ENCODE measurements at places on chromosomes 3 and 15.

DNA sequence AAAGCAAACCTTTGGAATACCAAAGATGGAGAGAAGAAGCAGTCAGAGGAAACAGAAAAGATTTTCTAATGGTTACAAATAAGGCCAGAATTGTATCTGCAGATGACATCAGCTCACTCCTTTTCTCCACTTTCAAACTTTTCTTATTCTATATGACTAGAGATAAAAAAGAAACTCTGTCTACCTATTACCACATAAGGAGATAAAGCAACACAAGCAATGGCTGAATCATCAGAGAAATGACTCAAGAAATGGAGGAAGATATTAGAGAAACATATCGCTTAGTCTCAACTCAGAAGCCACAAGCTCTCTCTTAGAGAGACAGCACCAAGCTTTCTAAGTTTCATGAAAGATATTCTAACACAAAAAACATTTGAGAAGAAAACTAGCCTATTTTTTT is 784.0 kb downstream of the ZPLD1 start:
- no peak for DNase-seq

GRCh38 chr3:42020684-42021307 is 58.9 kb upstream of the ULK4 start:
- DNase-seq: no peak

DNA sequence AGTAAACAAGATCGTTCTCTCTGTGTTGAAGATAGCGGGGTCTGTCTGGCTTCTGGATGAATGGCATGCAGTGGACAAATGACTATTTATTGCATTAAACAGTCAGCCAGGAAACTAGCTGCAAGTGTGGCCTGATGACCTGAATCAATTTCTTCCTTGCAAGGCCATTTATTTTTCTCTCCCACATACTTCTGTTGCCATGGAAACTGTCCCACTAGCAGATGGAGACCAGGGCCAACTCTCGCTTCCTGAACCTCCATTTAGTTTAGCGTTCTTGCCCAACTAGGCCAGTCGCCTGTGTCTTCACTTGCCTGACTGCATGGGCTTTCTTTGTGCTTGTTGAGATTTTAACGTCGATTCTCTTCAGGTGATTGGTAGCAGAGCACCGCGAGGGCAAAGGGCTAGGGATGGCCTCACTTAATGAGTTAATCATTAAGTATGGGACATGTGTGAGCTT is 27.6 kb downstream of the LMCD1 start:
- peak; percentile 59 for DNase-seq

DNA sequence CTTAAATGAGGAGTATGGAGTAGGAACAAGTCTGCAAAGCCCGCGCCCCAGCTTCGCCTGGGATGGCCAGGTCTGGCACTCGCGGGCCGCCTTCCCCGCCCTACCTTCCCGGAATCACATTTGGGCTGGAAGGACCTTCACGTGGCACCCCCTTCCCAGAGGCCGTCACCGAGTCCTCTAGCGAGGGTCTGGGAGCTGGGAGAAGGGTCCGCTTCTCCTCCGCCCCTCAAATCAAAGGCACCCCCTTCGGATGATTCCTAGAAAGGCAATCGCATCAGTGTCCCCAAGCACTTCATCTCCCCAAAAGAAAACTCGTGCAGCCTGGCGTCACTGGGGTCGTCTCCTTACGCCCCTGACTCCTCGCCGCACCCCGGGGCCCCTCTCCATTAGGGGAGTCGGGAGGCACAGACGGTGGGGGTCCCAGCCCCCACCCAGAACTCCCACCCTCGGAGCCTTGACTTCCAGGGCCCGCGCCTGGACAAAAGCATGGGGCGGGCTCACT is 380 bp downstream of the MYLK start:
- DNase-seq: no peak

GRCh38 chr15:101444807-101445508 is 44.5 kb downstream of the PCSK6 start:
- no peak for DNase-seq

DNA sequence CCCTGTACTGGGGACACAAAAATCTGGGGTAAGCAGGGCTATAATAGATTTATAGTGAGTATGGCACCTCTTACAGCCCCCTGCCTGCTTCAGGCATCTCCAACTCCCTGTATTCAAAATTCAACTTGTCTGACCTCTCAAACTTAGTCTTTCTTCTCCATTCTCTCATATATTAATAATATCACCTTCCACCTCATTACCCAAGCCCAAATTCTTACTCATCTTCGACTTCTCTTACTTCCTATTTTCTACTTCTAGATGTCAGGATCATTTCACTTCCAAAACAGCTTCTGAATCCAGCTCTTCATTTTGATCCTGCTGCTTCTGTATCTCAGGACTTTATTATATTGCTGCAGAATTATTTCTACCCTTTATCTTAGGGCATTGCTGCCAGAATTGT is 290.7 kb downstream of the CHST2 start:
- DNase-seq: no peak

DNA sequence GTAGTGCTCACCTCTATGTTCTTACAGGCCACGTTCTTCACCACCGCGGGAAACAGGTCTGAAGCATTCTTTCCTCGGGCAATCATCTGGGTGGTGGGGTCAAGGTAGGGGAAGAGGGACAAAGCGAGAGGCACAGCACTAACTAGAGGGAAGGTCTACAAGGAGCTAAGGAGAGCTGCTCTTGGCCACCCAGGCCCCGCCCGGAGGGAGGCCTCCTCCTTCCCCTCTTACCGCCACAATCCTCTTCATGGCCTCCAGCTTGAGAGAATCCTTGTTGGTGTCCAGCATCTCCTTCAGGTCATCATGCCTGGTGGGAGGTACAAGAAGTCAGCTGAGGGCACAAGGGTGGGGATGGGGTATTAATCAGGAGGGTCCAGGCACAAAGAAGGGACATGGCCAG is 20.5 kb downstream of the AP3B2 start:
- no peak for DNase-seq

Measured in HepG2 (cell line).